Hippocampal formation (tissue), 2 donors: ENCODE measurements at places on chromosomes 12 and 14.

- DNase-seq: no peak
Measured at GRCh38 chr12:9760699-9761418, at the start of gene CD69. Gene CD69, minus strand, starts transcription at chr12:9760901. Its CDS starts 81 bp downstream, at chr12:9760820.

GRCh38 chr12:132489078-132489601 lies 811 bp upstream of the FBRSL1 start:
- DNase-seq: no peak

- no peak for DNase-seq
Measured at GRCh38 chr12:74849801-74850200, 312.2 kb downstream of the ATXN7L3B start.

DNA sequence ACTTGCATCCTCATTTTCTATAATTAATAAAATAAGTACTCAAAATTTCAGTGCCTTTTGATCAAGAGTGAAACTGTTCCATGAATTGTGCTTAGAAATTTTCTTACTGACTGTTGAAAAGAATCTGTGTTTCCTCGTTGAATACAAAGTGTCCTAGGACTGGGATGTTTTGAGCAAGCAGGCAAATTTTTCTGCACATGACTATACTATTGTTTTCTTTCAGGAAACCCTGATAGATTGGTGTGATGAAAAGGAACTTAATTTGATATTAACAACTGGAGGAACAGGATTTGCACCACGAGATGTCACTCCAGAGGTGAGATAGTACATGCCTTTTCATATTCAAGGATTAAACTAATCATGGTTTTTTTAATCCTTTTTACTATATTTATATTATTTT lies 316.3 kb downstream of the GPHN start:
- peak; percentile 35 for DNase-seq

- no peak for DNase-seq
Measured at GRCh38 chr14:78141590-78141989, 28.6 kb upstream of the NRXN3 start.

GRCh38 chr12:10615532-10615931 lies 2.1 kb upstream of the MAGOHB start:
- DNase-seq: no peak

DNA sequence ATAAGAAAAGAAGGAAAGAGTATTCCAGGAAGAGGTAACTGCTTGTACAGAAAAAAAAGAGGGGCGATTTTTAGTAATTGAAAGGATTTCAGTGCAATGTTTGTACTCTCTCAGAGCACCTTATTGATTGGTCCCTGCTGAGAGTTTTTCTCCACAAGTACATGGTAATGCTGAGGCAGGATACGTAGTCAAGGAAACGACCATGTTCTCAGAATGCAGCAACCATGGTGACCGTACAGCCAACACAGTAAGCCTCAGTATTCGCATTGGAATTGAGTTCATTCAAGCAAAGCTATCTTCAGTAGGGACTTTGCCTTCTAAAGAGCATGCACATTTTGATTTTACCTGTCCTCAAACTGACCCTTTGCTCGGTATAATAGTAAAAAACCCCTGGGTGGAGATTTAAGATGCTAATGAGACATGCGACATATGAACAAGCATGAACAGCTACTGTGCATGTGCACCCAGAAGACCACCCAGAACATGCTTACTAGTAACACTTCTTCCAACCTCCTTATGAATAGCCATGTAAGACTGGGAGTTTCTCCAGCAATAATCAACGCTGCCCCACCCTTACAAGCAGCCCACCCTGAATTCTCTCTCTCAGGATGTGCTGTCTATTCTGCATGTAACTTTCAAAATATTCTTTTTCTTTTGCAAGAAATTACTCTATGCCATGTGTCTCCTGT lies 6.2 kb upstream of the SLC41A2 start:
- no peak for DNase-seq

GRCh38 chr12:128078301-128078971 lies 188.5 kb upstream of the TMEM132C start:
- DNase-seq: no peak

DNA sequence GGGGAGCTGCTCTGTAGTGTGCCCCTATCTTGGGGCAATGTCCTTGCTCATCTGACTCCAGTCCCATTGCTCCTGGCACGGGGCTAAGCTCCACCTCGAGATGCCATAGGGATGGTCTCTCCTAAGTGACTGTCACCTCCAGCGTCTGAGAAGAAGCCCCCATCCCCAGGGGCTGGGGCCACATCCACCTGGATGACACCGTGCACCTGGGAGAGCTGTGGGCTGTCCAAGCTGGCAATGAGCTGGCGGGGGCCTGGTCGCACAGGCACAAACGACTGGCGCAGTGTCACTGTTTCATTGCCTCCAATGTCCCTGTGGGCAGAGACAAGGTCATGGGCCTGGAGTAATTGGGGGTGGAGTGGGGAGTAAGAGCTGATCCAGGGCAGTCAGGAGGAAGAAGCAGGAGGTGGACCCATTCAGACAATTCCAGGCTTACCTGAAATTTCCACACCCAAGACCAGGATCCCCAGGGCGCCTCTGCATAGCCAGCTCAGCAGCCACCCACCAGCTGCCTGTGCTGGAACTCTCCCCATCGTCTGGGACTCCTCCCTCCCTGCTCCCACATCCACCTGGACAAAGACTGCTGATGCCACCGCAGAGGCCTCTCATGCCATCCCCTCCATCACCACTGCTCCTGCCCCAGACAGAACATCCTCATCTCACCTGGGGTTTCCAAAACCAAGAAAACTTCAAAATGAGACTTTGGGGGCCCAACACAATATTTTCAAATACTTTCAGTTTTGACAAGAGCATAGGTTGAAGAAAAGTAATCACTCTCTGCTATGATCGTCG lies 7.0 kb upstream of the TINF2 start:
- no peak for DNase-seq

DNA sequence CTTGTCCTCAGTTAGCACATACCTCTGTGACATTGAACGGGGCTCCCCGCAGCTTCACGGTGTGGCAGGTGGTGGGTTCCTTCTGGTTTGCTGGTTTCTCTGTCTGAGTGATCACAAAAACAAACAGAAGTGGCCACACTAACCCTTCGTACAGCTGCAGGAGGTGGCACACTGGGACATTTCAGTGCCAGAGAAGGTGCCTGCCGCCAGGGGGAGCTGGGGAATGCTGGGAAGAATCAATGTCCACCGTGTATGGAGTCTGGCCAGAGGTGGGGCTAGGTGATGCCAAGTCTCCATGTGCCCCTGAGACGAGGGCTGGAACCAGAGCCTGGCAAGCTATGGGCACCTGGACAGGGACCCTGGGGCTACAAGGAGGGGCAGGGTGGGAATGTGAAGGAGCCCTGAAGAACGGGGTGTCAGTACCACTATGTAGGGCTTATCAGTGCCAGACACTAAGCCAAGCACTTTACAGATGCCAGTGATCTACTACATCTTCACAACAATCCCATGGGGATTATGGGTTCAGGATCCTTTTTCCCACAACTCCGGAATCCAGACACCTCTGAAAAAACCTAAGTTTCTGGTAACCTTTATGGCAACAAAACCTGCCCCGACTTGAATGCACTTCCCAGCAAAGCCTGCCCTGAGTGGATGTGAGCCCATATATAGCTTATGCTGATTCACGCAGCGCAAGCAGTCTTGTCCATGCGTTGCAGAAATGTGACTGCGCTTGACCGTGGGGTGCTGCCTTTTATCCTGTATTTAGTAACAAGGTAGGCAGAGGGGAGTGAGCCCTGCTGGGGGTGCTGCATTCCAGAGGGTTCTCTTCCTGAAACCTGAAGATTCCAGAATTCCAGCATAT lies 10.8 kb downstream of the RBM19 start:
- DNase-seq: no peak

GRCh38 chr12:2373307-2373706 lies 320.5 kb downstream of the CACNA1C start:
- DNase-seq: no peak

DNA sequence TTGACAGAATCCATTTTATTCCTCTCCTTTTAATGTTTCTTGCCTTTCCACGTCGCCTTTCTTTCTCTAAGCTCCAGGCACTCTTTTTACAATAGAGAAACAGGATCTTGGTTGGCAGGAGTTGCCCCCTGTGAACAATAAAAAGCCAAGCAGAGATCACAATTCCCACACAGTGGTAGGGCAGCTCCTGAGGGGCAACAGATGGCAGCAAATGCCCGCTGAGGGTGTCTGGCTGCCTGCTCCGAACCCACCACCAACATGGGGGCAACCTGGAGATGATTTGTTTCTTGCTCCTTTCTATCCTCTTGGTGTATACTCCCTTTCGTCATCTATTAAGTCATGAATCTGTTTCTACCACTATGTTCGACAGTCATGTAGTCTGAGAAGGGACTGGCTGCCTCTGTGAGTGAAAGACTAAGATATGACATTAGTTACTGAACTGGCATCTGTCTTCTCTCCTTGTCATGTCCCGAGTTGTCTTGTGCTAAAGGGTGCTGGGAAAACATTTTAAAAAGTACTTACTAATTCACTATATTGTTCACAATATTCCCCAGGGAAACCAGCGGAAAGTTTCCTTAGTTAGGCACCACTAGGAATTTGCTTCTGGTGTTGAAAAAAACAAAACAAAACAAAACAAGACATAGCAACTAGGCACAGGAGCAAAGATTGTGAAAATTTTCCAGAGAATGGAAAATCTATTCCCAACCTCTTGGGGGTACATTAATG lies 170.1 kb downstream of the STXBP6 start:
- DNase-seq: peak; percentile 31

DNA sequence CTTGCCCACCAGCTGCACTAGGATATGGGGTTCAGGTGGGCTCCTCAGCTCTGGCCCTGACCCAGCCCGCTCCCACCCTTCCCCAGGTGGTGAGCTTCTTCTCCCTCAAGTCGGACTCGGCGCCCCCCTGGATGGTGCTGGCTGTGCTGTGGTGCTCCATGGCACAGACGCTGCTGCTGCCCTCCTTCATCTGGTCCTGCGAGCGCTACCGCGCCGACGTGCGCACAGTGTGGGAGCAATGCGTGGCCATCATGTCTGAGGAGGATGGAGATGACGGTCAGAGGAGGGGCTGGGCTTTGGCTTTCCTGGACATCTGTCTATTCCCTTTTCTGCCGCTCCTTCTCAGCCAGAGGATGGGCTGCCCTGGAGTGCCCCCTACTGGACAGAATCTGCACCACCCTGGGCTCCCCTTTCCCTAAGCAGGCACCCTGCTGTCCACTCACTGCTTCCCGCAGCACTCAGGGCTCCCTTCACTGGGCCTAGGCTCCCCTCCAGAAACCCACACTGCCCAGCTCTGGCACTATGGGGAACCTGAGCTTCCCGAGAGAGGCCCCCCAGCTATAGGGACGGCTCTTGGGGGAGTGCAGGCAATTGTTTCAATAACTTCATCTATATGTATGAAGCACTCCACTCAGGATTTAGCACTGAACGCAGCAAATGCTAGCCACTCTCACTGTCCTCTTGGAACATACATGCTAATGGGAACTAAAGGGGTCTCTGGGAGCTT lies 2.6 kb upstream of the P3H3 start:
- peak; percentile 65 for DNase-seq

DNA sequence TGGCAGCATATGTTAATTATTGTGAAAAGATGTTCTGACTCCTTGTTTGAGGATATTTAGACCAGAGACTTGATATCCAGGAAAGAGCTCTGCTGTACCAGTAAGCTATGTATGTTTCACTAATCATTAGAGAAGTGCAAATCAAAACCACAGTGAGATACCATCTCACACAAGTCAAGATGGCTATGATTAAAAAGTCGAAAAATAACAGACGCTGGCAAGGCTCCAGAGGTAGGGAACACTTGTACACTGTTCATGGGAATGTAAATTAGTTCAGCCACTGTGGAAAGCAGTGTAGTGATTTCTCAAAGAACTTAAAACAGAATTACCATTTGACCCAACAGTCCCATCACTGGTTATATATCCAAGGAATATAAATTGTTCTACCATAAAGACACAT lies 171.6 kb downstream of the DPY19L2 start:
- no peak for DNase-seq

GRCh38 chr14:75307700-75308379 lies 29.2 kb downstream of the FOS start:
- DNase-seq: peak; percentile 83

GRCh38 chr14:80172375-80173051 lies 38.8 kb downstream of the DIO2 start:
- DNase-seq: no peak

GRCh38 chr12:125169870-125170269 lies 104.6 kb downstream of the AACS start:
- no peak for DNase-seq

- DNase-seq: no peak
Measured at GRCh38 chr12:75820071-75820470, 211.5 kb downstream of the PHLDA1 start.
